Purkinje cell (primary cell): ENCODE measurements at places on chromosomes 6 and 20. TPM values are rescaled to one million over a fixed set of nuclear protein-coding genes. Genes with fewer than 3 reads are reported as not detected.

Gene CDSN
- polyA plus RNA-seq: not detected in 2 replicates

Gene SIRPD
- polyA plus RNA-seq: 2.2 TPM in 1 of 2 replicates, not detected in the other

Gene TINAG
- not detected in 2 replicates for polyA plus RNA-seq

Gene CASP8AP2
- 18.9 and 24.4 TPM in 2 replicates for polyA plus RNA-seq

Gene DEFB132
- not detected in 2 replicates for polyA plus RNA-seq

Gene PTK6
- polyA plus RNA-seq: not detected in 2 replicates

Gene ME1
- polyA plus RNA-seq: 90.1 and 105 TPM in 2 replicates

Gene EPPIN
- polyA plus RNA-seq: not detected in 2 replicates

Gene AKAP12
- polyA plus RNA-seq: 49.5 and 50.5 TPM in 2 replicates

Gene SMLR1
- polyA plus RNA-seq: not detected in 2 replicates

Gene ERVFRD-1
- polyA plus RNA-seq: 0.39 TPM in 1 of 2 replicates, not detected in the other

Gene SLC17A2
- not detected in 2 replicates for polyA plus RNA-seq

Gene ASIP
- polyA plus RNA-seq: not detected in 2 replicates

Gene SLC17A1
- polyA plus RNA-seq: not detected in 2 replicates

Gene LY6G6F
- not detected in 2 replicates for polyA plus RNA-seq

Gene ADGB
- not detected in 2 replicates for polyA plus RNA-seq

Gene MMP24OS
- 17.4 and 18.9 TPM in 2 replicates for polyA plus RNA-seq

Gene GJA10
- polyA plus RNA-seq: not detected in 2 replicates

Gene PRSS16
- 3.6 and 6.3 TPM in 2 replicates for polyA plus RNA-seq
